ENCODE measurements at places on chromosomes 7 and 10. TPM values are rescaled to one million over a fixed set of nuclear protein-coding genes. Genes with fewer than 3 reads are reported as not detected.

The AKR1C3 gene
- total RNA-seq, result 3.7 TPM

The GPNMB gene
- total RNA-seq, result 2.9 TPM

The NPVF gene
- total RNA-seq, result not detected

The GNGT1 gene
- not detected for total RNA-seq

The ACSM6 gene
- not detected for total RNA-seq

The LIPM gene
- not detected for total RNA-seq

The ANXA8L1 gene
- 196 TPM for total RNA-seq

The UBE2H gene
- total RNA-seq, result 63.5 TPM

The ZNF727 gene
- total RNA-seq, result 0.23 TPM

The GPC2 gene
- 1.1 TPM for total RNA-seq

The EVX1 gene
- total RNA-seq, result not detected

The CYP2C19 gene
- total RNA-seq, result not detected

The FAM25G gene
- total RNA-seq, result 21.2 TPM

The RHOBTB1 gene
- total RNA-seq, result 1.4 TPM

The NEUROD6 gene
- total RNA-seq, result not detected

The EPHB6 gene
- not detected for total RNA-seq

The OR6B1 gene
- total RNA-seq, result not detected

The PKD1L1 gene
- not detected for total RNA-seq

The PLXDC2 gene
- total RNA-seq, result 3.0 TPM

The XRCC2 gene
- total RNA-seq, result 4.6 TPM

The APBB1IP gene
- not detected for total RNA-seq

The ADAM22 gene
- not detected for total RNA-seq

The ECD gene
- total RNA-seq, result 32.3 TPM

The PKD2L1 gene
- total RNA-seq, result not detected

The ANKRD16 gene
- 8.3 TPM for total RNA-seq

The UNC5B gene
- 12.6 TPM for total RNA-seq

The VAX1 gene
- not detected for total RNA-seq

The SYT15B gene
- total RNA-seq, result not detected

The TSPAN15 gene
- total RNA-seq, result 2.9 TPM

The TAS2R41 gene
- not detected for total RNA-seq

The AQP1 gene
- total RNA-seq, result not detected

The PITX3 gene
- total RNA-seq, result 0.55 TPM

The TMEM196 gene
- not detected for total RNA-seq

The ZMYND11 gene
- 25.5 TPM for total RNA-seq

The ODAD2 gene
- total RNA-seq, result 0.23 TPM

The CAV1 gene
- 764 TPM for total RNA-seq

The MYPN gene
- not detected for total RNA-seq

The CFTR gene
- total RNA-seq, result not detected

The CYP26C1 gene
- not detected for total RNA-seq

The C10orf95 gene
- 3.2 TPM for total RNA-seq

The ANTXRL gene
- total RNA-seq, result not detected

The FRMD4A gene
- 10.6 TPM for total RNA-seq

The USP6NL gene
- 7.1 TPM for total RNA-seq

The HHEX gene
- 0.19 TPM for total RNA-seq

The RPEL1 gene
- total RNA-seq, result 0.04 TPM

The TMEM229A gene
- not detected for total RNA-seq

The NEUROG3 gene
- total RNA-seq, result not detected

The SSMEM1 gene
- total RNA-seq, result not detected

The SGCE gene
- 31.5 TPM for total RNA-seq

The NPSR1 gene
- total RNA-seq, result not detected

The IFIT2 gene
- 0.62 TPM for total RNA-seq

The SLC26A5 gene
- total RNA-seq, result not detected

The PIP gene
- not detected for total RNA-seq

The MBLAC1 gene
- 1.8 TPM for total RNA-seq

The SPAG6 gene
- not detected for total RNA-seq

The AKR1D1 gene
- not detected for total RNA-seq

The CTNNA3 gene
- total RNA-seq, result not detected

The HTR5A gene
- not detected for total RNA-seq

The AKR1C2 gene
- 7.4 TPM for total RNA-seq

The LRRD1 gene
- total RNA-seq, result not detected

Measured in hair follicular keratinocyte (primary cell).